Spinal cord (tissue), 10 donors: ENCODE measurements at places on chromosomes 7 and 10. TPM values are rescaled to one million over a fixed set of nuclear protein-coding genes. Genes with fewer than 3 reads are reported as not detected.

Gene ARHGEF5
- total RNA-seq: 3.5 TPM

Gene ZPBP
- total RNA-seq: not detected

- no peak for DNase-seq
Measured at GRCh38 chr10:50909334-50910014, 24.0 kb upstream of the A1CF start.

DNA sequence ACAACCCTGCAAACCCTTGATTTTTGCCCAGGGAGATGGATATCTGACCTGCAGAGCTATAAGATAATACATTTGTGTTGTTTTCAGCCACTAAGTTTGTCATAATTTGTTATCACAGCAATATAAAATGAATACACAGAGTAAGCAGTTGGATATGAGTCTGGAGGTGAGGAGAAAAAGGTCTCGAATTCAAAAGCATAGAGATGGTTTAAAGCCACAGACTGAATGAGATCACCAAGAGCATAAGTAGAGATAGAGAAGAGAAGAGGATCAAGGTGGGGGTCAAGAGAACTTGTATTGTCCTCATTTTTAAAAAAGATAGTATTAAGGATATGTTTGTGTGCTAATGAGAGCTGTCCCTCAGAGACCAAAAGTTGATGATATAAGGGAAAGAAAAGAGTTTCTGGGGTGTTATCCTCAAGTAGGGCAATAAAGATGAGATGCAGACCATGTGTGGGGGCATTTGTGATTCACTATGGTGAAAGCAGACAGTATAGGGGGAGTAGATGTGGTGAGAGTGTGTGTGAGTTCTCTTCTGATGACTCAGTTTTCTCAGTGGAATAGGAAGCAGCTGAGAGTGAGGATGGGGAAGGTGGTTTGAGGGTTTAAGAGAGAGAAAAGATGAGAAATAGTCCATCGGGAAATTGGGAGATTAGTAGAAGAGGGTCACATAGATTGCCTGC, 25.8 kb upstream of the PCGF5 start:
- no peak for DNase-seq

GRCh38 chr7:18457832-18458231, 37.7 kb upstream of the HDAC9 start:
- DNase-seq: no peak

DNA sequence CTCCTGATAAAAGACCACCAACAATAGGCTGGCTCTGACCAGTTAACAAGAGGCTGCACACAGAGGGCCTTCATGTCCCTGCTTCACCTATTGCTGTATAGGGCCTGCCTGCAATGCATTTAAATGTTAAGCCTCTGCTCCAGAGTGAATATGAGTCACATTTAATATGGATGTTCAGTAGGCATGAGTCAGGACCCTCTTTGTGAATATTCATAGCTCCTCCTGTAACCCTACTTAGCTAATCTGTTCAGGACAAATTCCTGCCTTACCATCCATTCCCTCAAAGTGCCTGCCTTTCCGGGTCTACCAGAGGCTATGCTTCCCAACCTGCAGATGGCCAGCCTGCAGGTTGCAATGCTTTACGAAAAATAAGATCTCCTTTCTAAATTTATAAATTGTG, 32.5 kb downstream of the ARHGAP22 start:
- no peak for DNase-seq

GRCh38 chr10:123890756-123891143, 857 bp downstream of the CPXM2 start:
- no peak for DNase-seq
